Stimulated activated CD4-positive, alpha-beta T cell treated with anti-CD3 and anti-CD28 coated beads, Interleukin-4, amount 100 ng/mL, for 48 hours (primary cell): ENCODE measurements at places on chromosomes 3 and 15.

DNA sequence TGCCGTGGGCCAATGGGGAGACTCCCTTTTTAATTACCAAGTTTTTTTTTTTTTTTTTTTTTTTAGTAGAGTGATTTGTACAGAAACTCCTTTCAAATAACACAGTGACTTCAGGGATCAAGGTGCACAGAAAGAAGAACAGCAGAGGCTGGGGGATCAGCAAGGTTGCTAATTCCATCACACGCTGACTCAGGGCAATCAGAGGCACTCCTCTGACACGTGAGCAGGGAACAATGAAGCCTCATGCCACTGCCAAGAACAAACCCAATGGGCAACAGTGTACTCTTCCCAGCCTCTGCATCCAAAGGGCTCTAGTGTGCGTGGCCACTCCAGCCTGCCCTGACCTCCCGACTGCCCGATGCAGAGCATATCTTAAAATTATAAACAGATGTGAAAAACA lies 186.7 kb upstream of the WNT5A start:
- no peak for DNase-seq

GRCh38 chr15:63366451-63366850 lies 15.2 kb downstream of the CA12 start:
- no peak for DNase-seq

DNA sequence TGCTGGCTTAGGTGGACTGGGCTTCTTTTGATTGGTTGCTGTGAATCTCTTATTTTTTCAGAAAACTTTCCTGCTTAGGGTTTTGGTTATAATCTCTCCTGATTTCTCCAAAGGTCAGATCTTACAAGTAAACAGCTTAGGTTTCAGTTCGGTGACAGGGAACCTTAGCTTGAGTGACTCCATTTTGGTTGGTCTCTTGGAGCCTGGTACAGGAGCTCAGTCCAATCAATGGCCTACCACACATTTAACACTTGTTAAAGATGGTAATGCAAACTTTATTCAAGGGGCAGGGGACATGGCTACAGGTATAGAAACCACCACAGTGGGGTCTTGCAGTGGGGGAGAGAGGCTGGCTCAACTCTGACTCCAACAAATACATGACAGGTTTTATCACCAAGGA lies 180.9 kb upstream of the THBS1 start:
- DNase-seq: no peak

- DNase-seq: no peak
Observed at GRCh38 chr15:34793901-34794300, 1.4 kb downstream of the ACTC1 start.

DNA sequence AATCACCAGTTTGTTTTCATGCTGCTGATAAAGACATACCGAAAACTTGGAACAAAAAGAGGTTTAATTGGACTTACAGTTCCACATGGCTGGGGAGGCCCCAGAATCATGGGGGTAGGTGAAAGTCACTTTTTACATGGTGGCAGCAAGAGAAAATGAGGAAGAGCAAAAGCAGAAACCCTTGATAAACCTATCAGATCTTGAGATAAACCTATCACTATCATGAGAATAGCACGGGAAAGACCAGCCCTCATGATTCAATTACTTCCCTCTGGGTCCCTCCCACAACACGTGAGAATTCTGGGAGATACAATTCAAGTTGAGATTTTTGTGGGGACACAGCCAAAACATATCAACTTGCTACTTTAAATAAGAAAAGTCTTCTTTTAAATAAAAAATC lies 28.9 kb downstream of the CD200R1L start:
- DNase-seq: no peak

- DNase-seq: no peak
Observed at GRCh38 chr3:48244461-48244860, 3.6 kb downstream of the ZNF589 start.

GRCh38 chr3:50154476-50154839 lies 666 bp upstream of the SEMA3F start:
- DNase-seq: no peak

GRCh38 chr3:29212789-29213433 lies 68.0 kb upstream of the RBMS3 start:
- no peak for DNase-seq

GRCh38 chr3:171186817-171187500 lies 160.4 kb upstream of the SLC2A2 start:
- no peak for DNase-seq

GRCh38 chr15:100131321-100132224 lies 210.2 kb downstream of the ADAMTS17 start:
- DNase-seq: no peak
